CD4-positive, alpha-beta T cell treated with Interleukin-2 at 100 ng/mL for 4 hours (primary cell): ENCODE measurements at places on chromosomes 1 and 21.

DNA sequence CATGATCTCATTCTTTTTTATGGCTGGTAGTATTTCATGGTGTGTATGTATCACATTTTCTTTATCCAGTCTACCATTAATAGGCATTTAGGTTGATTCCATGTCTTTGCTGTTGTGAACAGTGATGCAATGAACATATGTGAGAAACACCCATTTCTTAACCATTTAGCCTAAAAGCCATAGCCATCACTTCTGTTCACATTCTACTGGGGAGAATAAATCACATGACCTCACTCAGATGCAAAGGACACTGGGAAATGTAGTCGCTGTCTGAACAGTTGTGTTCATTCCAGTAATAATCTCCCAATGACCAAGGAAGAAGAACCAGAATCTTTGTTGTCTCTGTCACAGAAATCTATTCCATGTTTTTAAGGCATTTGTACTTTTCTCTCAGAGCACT lies 15.1 kb upstream of the PLA2G2E start:
- no peak for DNase-seq

DNA sequence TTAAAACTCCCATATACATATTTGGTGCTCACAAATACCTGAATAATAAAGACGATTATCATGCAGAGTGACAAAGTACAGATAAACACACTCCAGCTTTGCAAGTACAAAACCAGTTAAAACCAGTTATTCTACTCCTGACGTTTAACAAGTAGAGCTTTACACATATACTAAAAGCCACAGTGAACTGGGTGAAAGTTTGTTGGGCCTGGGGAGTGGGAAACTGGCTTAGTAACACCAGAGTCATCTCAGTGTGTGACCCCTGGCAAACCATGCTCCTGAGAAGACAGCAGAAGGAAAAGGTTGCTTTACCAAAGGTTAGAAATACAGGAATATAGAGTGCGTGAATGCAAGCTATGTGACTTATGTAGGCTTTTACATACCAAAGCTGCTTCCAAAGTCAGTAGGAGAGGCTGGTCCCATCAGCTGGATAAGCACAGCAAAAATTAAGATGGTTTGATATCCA lies 148.1 kb downstream of the NRIP1 start:
- DNase-seq, result no peak

- no peak for DNase-seq
Measured at GRCh38 chr1:54486907-54487306, 61.1 kb upstream of the ACOT11 start.

GRCh38 chr1:100868364-100868995 lies 26.2 kb downstream of the EXTL2 start:
- DNase-seq, result peak; percentile 61

DNA sequence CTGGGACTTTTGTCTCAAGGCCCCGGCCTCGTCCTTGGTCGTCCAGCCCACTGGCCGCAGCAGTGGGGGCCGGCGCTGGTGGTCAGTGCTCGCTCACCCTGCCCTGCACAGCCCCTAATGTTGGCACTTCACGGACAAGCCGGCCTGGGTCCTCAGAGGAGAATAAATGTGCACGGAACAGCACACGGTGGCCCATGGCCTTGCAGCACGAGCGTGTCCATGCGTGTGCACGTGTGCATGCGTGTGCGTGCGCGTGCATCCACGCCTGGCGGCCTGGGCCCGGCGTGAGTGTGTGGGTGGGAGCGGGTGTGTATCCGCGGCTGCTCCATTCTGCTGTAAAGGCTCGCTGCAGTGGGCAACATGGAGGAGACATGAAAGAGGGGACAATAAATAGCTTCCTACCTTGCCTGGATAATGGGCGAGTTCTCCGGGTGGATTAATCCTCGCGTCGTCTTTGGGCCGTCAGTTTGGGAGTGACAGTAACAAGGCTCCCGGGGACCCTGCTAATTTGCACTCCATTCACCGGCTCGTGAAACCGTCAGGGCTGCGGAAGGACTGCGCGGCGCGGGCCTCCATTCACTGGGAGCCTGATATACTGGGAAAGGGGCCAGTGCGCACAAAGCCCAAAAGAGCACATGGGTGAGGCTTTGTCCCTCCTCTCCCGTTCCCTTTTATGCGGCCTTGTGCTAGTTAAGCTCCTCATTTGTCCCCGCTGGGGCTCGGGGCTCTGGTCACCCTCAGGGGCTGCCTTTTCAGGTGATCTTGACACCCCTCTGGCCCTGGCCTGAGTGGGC lies 142.8 kb downstream of the PRDM16 start:
- DNase-seq, result no peak

- DNase-seq, result no peak
Measured at GRCh38 chr1:213821943-213822334, 165.8 kb upstream of the PROX1 start.

DNA sequence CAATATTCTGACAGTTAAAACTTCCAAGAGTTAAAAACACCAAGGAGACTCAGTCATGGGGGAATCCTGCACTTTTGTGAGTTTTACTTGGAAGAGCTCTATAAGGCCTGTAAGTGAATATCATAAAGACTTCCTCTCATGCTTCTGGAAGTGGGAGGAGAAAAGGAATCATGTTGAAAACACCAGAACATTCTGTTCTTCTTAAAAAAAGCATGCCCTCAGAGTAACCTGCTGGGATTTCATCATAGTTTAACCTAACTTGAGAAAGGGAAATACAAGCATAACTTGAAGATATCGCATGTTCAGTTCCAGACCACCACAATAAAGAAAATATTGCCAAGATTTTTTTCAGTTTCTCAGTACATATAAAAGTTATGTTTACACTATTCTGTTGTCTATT lies 51.9 kb downstream of the COL11A1 start:
- no peak for DNase-seq

DNA sequence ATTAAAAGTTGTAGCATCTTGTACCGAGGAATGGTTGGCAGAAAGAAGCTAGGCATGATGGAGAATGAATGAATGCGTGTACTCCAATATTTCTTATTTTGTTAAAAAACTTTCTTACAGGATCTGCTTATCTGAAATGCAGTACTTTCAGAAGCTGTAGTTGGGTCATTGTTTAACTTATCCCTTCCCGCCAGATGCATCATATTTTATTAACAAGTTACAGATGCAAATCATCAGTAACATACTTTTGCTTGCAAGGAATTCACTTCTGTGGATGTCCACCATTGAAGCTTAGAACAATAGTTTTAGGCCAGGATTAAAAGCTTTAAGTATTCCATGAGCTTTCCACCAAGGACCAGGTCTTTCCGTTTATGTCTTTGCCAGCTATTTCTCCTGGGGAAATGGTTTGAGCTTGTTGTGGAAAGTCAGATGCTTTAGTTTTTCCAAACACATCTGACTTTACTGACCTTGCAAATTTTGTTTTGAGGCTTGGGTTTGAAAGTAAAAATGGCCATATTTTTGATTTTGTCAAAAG lies 65.4 kb downstream of the PATJ start:
- no peak for DNase-seq

GRCh38 chr1:7893529-7894180 lies 40.8 kb upstream of the UTS2 start:
- DNase-seq, result no peak

DNA sequence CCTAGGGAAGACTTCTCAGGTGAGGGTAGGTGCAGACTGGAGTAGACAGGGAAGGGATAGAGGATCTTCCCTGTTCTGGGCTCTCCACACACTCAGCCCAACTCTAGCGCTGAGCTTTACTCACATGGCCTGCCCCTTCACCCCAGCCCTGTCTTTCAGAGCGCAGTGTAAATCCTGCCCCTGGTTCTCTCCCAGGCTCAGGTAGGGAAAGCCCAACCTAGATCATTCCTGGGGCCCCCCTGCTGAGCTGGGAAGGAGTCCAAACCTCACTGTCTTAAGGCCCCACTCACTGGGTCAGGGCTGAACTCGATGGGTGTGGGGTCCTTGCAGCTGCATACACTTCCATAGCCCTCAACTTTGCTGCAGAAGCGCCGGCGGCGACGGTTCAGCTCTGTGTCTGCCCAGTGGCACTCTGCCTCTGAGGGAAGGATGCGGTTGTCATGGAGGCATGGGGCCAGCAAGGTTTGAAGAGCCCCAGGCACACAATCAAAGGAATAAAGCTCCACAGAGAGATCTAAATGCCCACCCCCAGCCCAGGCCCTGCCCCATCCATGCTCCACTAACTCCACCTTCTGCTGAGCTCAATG lies 4.2 kb downstream of the POMGNT1 start:
- DNase-seq, result no peak

DNA sequence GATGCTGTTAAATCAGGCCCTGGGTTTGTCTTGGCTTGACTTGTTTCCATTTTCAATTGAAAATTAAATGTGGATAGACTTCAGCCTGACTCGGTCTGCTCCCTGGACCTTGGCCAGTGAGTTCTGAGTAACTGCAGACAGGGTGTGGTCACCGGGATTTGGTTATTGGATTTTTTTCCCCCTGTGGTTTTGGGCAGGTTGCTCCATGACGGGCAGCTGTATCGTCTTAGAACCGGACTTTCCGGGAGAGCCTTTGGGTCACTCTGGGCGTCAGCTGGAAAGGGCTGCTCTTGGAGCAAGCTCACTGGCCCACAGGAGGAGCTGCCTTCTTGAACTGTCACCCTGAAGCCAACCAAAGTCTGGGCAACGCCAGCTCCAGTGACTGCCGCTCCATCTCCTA lies 75.0 kb downstream of the CLIC6 start:
- no peak for DNase-seq

- DNase-seq, result no peak
Measured at GRCh38 chr1:60765204-60765603, 317.2 kb upstream of the NFIA start.

- DNase-seq, result no peak
Measured at GRCh38 chr1:53551428-53551995, 92.3 kb downstream of the DMRTB1 start.

- DNase-seq, result no peak
Measured at GRCh38 chr1:229619002-229619401, 6.9 kb downstream of the TAF5L start.
